ENCODE measurements at places on chromosomes 7 and 10.

- DNase-seq: no peak
These were observed 1481.3 kb downstream of the GATA3 start for GRCh38 chr10:9535744-9536143.

DNA sequence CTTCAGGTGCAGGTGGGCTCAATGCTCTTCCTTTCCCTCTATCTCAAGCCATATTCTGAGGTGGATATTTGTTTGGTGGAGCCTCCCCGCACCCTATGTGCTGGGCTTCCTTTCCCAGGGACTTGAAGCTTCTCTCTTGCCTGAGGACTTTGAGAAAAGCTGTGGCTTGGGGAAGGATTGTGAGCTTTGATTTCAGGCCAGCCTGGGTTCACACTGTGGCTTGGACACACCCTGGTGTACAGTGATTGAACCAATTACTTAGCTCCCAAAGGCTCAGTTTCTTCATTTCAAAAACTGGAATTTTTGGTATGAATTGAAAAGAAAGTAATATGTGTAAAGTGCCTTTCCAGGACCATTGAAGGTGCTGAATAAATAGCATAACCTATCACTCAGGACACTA lies 224.5 kb upstream of the GLI3 start:
- no peak for DNase-seq

GRCh38 chr10:63562857-63563256 lies 41.7 kb downstream of the REEP3 start:
- DNase-seq: no peak

DNA sequence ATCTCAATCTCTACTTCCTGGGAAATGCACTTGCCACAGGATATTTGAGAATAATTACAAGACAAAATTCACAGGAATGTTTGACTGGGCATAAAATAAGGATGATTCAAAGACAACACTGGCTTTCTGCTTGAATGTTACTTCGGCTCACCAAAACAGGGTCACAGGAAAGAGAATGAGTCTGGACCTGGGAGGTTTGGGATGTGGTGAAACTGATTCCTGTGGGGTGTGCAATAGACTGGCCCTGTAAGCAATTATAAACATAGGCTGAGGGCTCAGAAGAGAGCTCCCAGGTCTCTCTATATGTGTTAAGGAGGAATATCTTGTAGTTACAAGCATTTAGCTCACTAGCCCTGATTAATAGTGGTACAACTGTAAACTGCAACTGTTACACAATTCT lies 613.9 kb upstream of the CELF2 start:
- DNase-seq: no peak

DNA sequence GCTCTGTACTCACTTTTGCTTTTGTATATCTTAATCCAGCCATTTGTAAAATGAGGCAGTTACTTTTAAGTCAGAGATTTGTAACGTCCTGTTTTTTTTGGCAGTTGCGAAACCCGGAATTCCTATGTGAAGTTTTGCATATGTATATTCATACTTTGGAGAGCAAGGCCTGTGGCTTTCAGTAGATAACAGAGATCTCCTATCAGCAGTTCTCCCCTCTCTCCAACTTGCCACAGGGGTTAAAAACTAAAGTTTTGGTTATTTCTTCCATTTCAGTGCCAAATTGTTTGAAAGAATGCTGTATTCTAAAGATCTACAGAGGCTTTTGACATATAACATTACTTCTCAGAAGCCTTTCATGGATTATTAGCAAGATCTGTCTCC lies 102.4 kb downstream of the EXOC4 start:
- no peak for DNase-seq

- DNase-seq: no peak
These were observed 16.1 kb upstream of the ABCC2 start for GRCh38 chr10:99766302-99766681.

GRCh38 chr10:95389982-95390381 lies 99.2 kb upstream of the PDLIM1 start:
- DNase-seq: no peak

DNA sequence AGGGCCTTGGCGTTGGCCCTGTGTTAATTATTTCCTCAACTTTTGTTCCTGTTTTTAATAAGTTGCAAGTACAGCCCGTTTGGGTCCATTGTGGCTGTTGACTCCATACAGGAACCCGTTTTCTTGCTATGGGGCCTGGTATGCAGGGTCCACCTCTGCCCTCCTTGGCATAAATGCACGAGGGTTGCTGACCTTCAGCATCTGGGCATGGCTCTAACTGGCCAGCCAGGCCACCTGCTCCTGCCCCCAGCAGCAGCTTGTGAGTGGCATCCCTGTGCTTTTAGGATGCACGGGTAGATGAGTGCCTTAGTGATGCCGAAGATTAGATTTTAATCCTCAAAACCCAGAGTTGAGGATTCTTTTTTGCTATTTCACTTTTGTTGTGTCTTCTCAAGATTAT lies 123.2 kb downstream of the GLRX3 start:
- peak; percentile 18 for DNase-seq

DNA sequence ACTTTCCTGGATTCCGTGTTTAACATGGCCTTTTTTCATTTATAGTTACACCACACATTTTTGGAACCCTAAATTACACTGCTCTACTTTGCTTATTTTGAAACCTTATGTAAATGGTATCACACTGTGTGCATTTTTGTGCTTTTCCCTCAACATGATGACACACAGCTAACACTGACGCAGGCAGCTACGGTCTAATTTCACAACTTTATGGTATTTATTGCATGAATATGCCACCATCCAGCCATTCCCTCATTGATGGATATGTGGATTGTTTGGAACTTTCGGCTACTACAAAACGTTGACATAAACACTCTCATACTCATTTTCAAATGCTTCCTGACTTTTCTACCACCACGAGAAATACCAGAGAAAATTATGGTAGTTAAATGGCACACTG lies 6.9 kb downstream of the PAPOLB start:
- DNase-seq: no peak

- DNase-seq: no peak
These were observed 47.1 kb downstream of the PAPSS2 start for GRCh38 chr10:87706731-87707130.

- DNase-seq: no peak
These were observed 24.8 kb upstream of the PPP2R2D start for GRCh38 chr10:131876017-131876416.

DNA sequence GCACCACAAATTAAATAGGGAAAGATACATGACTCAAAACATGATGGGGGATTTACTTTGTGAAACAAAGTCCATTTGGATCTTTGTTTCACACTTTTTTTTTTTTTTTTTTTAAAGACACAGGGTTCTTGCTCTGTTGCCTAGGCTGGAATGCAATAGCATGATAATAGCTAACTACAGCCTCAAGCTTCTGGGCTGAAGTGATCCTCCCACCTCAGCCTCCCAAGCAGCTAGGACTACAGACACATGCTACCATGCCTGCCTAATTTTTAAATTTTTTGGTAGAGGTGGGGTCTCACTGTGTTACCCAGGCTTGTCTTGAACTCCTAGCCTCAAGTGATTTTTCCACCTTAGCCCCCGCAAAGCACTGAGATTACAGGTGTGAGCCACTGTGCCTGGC lies 172.6 kb upstream of the KLF14 start:
- no peak for DNase-seq

GRCh38 chr10:88853155-88853881 lies 1.7 kb upstream of the ANKRD22 start:
- DNase-seq: no peak

GRCh38 chr10:71253981-71254818 lies 41.8 kb downstream of the UNC5B start:
- no peak for DNase-seq

DNA sequence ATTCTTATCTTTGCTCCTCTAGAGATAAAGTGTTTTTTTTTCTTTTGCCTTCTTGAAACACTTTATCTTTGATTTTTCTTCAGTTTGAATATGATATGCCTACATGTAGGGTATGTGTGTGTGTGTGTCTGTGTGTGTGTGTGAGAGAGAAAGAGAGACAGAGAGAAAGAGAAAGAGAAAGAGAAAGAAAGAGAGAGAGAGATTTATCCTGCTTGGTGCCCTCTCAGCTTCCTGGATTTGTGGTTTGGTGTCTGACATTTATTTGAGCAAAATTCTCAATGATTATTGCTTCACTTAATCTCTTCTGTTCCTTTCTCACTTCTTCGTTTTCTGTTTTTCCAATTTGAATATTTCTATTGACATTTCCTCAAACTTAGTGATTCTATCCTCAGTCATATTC lies 60.3 kb downstream of the RAB18 start:
- DNase-seq: no peak

DNA sequence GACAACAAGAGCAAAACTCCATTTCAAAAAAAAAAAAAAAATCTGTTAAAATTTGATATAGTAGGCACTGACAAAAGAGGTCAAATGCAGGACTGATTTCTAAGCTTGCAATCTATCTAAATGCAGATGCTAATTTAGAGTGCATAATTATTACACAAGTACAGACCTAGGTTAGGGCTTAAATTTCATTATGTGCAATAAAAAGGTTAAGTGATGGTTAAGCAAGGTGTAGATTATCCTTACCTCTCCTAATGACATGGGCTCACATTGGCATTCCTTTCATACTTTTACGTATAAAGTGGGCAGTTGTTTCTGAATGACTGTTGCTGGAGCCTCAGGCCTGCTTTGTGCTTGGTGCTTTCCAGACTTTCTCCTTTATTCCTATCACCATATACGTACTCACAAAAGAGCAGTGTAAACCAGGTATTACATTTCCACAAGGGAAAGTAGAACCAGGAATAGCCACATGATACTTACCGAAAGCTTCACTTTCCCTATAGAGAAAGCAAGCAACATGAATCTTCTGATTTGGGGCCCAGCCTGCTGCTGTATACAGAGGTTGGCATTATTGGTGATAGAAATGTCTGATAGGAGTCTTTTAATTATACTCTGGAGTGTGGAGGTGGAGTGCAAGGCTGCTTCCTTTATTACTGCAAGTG lies 2.2 kb upstream of the CHCHD1 start:
- DNase-seq: no peak

GRCh38 chr10:130479146-130479545 lies 343.0 kb downstream of the GLRX3 start:
- no peak for DNase-seq

DNA sequence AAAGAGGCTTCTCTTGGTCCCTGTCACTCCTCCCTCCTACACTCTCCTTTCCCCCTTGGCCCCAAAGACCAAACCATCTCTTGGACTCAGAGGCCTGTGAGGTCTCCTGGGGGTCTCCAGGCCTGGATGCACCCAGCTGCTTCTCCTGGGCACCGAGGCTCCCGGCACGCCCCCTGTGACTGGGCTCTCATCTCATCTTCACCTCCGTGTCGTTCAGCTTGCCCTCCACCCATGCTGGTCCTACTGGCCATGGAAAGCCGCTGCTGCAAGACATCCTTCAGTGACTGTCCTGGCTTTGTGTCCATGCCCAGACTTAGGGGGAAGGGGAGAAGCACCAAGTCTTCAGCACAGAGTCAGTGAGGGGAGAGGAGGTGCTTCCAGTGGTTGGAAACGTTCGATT lies 141.4 kb upstream of the RET start:
- no peak for DNase-seq

DNA sequence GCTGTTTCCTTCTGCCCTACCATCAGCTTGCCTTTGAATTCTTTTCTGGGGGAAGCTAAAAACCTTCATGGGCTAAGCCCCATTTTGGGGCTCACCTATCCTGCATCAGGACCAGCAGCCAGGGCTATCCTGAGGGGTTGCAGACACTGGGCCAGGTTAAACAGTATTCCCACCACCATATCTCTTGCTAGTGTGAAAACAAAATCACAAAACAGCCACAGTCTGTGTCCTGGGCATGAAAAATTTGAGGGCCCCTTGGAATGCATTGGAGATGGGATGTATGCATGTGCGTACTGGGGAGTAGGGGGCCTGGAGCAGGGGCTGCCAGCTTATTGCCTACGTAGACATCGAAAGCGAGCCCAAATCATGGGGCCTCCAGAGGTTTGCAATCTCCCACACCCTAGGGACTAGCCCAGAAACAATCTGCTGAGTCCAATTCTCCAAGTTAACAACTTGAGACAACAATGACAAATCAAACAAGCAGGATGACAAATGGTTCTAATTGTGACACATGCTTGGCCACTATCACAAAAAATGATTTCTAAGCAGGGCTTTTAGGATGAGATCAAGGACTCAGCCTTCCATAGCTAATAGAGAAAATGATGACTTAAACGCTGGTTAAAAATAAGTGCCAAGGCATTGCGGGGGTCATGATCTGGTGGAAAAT lies 557.1 kb downstream of the KCNMA1 start:
- DNase-seq: no peak

DNA sequence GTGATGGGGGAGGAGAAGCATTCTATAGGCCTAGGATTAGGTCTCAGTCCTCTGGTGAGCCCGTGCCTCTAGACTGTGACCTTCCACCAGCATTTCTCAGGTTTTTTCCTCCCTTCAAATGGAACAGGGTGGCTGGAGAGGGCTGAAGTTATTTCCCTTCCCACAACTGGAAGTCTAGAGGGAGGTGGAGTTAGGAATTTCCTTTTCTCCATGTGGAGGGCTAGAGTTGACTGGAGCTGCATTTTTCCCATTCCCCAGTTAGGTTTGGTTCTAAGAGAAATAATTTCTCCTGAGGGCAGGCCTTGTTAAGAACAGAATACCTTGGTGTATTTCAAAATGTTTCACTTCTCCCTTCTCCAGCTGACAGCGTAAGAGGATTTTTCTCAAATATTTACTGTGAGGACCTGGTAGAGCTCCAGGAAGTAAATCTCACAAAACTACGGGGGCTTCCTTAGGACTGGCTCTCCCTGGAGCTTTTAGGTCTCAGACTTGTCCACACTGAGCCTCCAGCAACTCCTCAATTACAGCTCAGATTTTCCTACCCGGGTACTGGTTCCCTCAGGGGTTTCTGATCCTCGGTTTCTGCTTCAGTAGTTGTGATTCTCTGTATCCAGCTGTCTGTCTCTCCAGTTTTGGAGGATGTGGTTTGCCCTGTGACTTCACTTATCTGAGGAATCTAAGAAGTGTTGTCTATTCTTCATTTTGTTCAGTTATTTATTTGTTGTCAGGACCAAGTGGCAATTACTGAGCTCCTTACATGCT lies 6.0 kb upstream of the REEP3 start:
- DNase-seq: peak; percentile 53

DNA sequence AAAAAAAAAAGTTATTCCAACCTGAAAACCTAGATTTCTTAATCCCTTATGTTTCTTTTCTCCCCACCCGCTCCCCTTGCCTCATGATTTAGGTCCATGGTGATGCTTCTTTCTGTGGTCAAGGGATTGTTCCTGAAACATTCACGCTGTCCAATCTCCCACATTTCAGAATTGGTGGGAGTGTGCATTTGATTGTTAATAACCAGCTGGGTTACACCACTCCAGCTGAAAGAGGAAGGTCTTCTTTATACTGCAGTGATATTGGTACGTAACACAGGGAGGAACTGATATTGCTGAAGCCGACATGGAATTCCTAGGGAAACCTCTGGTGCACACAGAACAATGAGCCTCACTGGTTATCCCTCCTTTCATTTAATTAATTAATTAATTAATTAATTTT lies 22.7 kb downstream of the DHTKD1 start:
- DNase-seq: no peak

DNA sequence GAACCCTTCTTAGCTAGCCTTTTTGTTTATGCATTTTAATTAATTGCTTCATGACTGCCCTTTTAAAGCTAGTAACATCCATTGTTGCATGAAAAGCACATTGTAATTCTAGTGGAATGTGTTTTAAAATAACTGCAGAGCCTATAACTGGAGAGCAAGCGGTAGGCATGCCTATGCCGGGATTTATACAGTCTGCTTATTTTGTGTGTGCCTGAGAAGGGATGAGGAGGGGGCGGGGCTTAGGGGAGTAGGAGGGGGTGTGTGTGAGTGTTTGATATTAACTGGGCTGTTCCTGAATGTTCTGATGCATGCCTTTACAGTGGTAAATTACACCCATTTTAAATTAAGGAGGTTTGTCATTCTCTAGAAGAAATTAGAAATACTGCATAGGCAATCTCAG lies 208.1 kb downstream of the TCF7L2 start:
- no peak for DNase-seq

Measured in ecto neural progenitor cell (in vitro differentiated cells).